Lung (tissue), 17 donors: ENCODE measurements at places on chromosomes 13 and 19. TPM values are rescaled to one million over a fixed set of nuclear protein-coding genes. Genes with fewer than 3 reads are reported as not detected.

LRRC8E gene
- 5.9 TPM for total RNA-seq

ZNF486 gene
- 5.1 TPM for total RNA-seq

FGF9 gene
- 1.3 TPM for total RNA-seq

- no peak overlapping the region for H3K27ac ChIP-seq
- no peak for DNase-seq
- no peaks in the 10 kb centered on the region for H3K27me3 ChIP-seq
- H3K4me3 ChIP-seq, result no peak overlapping the region
- H3K36me3 ChIP-seq, result no peaks in the 10 kb centered on the region
Observed at GRCh38 chr13:24664726-24665409, 15.3 kb upstream of the ATP12A start.

DNA sequence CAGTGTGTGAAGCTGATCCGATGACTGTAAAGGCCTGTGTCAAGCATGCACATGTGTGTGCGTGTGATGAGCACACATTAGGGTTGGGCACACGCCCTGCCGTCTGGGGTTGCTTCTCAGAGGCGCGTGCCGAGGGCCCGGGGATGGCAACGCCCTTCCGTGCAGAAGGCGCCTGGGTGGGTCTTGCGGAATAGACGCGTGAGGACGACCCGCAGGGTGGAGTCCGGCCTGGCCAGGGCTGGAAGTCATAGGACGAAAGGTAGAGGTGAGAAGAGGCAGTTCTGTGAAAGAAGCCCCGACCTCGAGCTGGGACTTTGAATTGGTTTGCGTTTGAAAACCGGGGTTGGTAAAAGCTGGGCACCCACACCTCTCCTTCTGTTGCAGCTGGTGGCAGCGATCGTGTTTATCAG, 35.7 kb downstream of the TMEM255B start:
- H3K27ac ChIP-seq, result no peak overlapping the region

GRCh38 chr13:22040810-22041364, 370.0 kb downstream of the FGF9 start:
- no peaks in the 10 kb centered on the region for H3K4me1 ChIP-seq
- H3K36me3 ChIP-seq, result no peaks in the 10 kb centered on the region
- no peak for DNase-seq
